ENCODE measurements at places on chromosomes 12 and 14.

- peak; percentile 24 for DNase-seq
Measured at GRCh38 chr12:622416-622815, 40.8 kb downstream of the NINJ2 start.

GRCh38 chr14:50308363-50308915, 3.6 kb downstream of the L2HGDH start:
- DNase-seq, result no peak

- no peak for DNase-seq
Measured at GRCh38 chr12:117875744-117876435, 92.9 kb downstream of the KSR2 start.

- DNase-seq, result no peak
Measured at GRCh38 chr14:81138429-81138828, 82.3 kb downstream of the GTF2A1 start.

DNA sequence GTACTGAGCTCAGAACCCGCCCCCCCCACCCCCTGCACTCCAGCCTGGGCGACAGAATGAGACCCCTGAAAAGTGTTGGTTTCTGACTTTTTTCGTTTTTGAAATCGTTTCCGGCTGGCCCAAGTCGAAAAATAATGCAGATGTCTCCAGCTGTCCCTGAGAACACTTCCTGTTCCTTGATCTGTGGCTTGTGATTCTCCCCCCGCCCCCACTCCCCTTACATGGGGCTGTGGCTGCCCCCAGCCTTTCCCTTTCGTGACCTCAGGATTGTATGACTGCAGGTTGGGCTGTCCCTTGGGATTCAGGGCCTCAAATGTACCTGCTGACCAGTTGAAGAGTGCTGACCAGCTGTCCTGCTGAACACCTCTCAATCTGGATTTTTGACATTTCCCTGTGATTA, 34.1 kb downstream of the NOC4L start:
- DNase-seq, result peak; percentile 51

- DNase-seq, result no peak
Measured at GRCh38 chr12:76007640-76008039, 23.9 kb downstream of the PHLDA1 start.

DNA sequence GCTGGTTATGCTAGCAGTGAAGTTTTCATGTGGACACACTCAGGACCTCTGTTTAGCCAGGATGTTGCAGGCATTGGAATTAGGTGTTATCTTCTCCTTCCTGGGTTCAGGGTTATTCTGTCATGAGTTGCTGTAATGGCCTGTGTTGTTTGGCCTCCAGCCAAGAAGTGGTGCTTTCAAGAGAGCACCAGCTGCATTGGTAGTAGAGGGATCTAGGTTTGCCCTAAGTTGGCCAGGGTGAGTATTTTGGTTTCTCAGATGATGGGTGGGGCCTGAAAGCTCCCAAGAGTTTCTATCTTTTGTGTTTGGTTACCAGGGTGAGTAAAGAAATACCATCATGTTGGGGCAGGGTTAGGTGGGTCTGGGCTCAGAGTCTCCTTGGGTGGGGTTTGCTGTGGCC, 2.7 kb upstream of the GZMH start:
- no peak for DNase-seq

GRCh38 chr12:4327293-4327692, 6.3 kb downstream of the TIGAR start:
- DNase-seq, result no peak

DNA sequence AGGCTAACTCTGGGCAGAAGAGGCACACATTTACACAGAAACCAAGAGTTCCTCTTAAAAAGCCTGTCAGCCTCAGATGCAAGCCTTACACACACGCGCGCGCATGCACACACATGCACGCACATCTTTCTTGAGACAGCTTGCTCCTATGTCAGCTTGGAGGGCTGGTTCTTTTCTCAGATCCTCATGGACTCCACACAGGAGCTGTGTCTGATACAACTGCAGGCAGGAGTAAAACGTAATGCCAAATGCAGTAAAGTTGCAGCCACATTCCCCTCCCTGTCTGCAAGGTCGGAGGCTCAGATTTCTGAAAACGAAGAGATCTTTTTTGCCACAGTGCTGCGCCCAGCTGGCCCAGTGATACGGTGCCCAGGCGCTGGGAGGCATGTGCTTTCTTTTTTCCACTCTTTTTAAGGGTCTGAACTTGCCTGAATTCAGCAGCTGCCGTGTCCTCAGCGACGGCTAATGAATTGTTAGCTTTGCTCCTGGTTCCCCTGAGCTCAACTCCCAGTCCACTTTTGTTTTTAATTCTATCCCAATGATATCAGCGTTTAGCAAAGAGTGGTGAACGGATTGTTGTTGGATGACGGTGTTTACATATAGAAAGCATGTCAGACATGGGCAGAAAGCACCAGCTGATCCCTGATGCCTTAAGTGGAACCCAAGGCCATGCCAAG, 72.9 kb upstream of the FOXN3 start:
- no peak for DNase-seq

DNA sequence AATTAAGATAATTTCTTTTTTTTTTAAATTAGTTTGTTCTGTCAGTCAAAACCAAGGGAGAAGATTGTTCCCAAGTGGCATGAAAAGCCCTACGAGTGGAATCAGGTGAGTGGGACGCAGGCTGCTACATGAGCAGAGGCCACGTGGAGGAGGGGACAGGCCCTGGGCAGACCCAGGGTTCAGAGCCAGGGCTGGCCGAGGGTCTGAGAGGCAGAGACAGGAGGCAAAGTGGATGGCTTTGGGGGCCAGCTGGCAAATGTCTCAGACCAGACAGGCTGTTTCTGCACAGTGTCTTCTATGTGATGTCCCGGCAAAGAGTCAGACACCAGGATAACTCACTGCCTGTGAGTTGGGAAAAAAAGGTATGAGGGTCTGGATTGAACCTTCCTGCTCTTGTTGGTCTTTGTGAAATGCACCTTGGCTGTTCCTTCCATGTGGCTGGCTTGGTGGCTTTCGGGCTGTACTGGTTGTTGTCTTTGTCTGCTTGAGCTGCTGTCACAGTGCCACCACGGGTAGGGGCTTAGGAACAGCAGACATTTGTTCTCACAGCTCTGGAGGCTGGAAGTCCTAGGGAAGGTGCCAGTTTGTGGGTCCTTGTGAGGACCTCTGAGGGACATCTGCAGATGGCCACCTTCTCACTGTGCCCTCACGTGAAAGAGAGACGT, 35.8 kb upstream of the ASPG start:
- no peak for DNase-seq

- DNase-seq, result no peak
Measured at GRCh38 chr12:56487448-56488040, 417 bp downstream of the GLS2 start.

Data from Kasumi-1 (cell line).